CD4-positive, alpha-beta memory T cell (primary cell): ENCODE measurements at places on chromosomes 5 and 9. TPM values are rescaled to one million over a fixed set of nuclear protein-coding genes. Genes with fewer than 3 reads are reported as not detected.

Gene SUSD3
- total RNA-seq: 58.3 TPM

Gene CDX1
- total RNA-seq: not detected

Gene MOB3B
- 0.64 TPM for total RNA-seq

Gene QRFP
- total RNA-seq: not detected

Gene GFI1B
- not detected for total RNA-seq

Gene IL3
- not detected for total RNA-seq

Gene TOR4A
- total RNA-seq: 2.1 TPM

Gene RNF183
- not detected for total RNA-seq

Gene PCDHAC1
- not detected for total RNA-seq

Gene GNG10
- 12.4 TPM for total RNA-seq

Gene HTR1A
- total RNA-seq: not detected

Gene ADAMTS16
- not detected for total RNA-seq

Gene S1PR3
- total RNA-seq: not detected

Gene CTSV
- total RNA-seq: not detected

Gene IFNA21
- not detected for total RNA-seq

Gene ANKDD1B
- 0.61 TPM for total RNA-seq

Gene ADCY2
- total RNA-seq: not detected

Gene RANBP17
- total RNA-seq: not detected

Gene RALGPS1
- 10.3 TPM for total RNA-seq

Gene CDC20B
- total RNA-seq: not detected

Gene IGFBPL1
- total RNA-seq: not detected

Gene AGTPBP1
- 56.7 TPM for total RNA-seq

Gene TMEM250
- total RNA-seq: 55.8 TPM

Gene FANCG
- 24.0 TPM for total RNA-seq

Gene PCDHB7
- not detected for total RNA-seq

Gene OR1L1
- total RNA-seq: not detected

Gene SELENOP
- total RNA-seq: 0.86 TPM

Gene FAM200C
- 0.84 TPM for total RNA-seq

Gene LRRC14B
- not detected for total RNA-seq

Gene ASS1
- not detected for total RNA-seq

Gene C8G
- 2.2 TPM for total RNA-seq

Gene SHOC1
- total RNA-seq: not detected

Gene HSPB3
- total RNA-seq: not detected

Gene GRM6
- total RNA-seq: not detected

Gene FRRS1L
- not detected for total RNA-seq

Gene BTNL3
- not detected for total RNA-seq

Gene NFIB
- total RNA-seq: not detected

Gene CEP120
- 70.1 TPM for total RNA-seq

Gene CCDC127
- 6.7 TPM for total RNA-seq
